Posterior vena cava (tissue), 2 donors: ENCODE measurements at places on chromosomes 12 and 14. TPM values are rescaled to one million over a fixed set of nuclear protein-coding genes. Genes with fewer than 3 reads are reported as not detected.

GRCh38 chr12:94566345-94566744, 84.0 kb downstream of the TMCC3 start:
- DNase-seq = peak; percentile 20

DNA sequence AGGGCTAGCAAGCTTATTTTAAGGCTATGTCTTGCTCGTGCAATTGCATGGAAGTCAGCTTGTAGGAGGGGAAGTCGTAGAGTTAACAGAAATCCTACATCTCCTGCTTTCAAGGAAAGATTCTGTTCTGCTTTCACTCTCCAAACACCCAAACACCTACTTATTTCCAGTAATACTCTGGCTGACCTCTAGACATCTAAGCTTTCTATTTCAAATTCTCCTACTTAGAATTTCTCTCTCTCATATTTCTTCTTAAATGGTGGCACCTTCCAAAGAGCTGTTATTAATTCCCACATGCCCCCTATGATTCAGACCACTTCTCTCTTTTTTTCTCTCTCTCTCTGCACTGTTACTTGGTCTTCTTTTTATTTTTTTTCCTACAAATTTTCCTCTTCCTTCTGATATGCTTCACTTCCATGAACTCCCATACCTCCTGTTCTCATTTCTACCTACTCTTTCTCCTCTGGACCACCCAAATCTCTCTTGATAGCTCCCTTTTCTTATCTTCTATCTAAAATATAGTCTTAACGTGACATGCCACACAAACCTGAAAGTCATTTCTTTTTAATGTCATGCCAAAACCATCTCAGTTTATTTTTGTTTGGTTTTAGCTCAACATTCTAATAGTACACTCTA, 90.8 kb downstream of the RPS6KA5 start:
- no peak for DNase-seq

GRCh38 chr14:64401949-64402348, 13.8 kb downstream of the MTHFD1 start:
- DNase-seq = no peak

GRCh38 chr14:51789596-51789995, 70.8 kb upstream of the GNG2 start:
- no peak for DNase-seq

GRCh38 chr14:92641306-92641705, 107.1 kb downstream of the LGMN start:
- peak; percentile 61 for DNase-seq

A2M gene
- total RNA-seq = 831 TPM

DNA sequence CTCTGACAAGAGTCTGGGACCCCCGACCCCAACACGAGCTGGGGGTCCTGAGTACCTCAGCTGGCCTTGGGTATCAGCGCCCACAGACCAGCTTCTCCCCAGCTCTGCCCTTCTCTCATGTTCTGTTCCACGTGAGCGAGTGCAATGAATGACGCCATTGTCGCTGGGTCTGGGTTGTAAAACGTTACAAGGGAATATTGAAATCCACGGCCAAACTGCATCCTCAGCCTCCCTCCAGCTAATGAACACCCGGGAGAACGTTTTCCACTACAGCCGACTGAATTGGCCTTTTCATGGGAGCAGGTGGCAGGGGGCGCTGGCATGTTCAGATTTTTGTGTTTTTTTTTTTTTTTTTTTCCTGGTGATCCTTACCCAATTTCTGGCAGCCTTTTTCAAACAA, 34.7 kb downstream of the TBX5 start:
- DNase-seq = no peak

FAM90A1 gene
- total RNA-seq = 0.19 TPM

PTGDR gene
- total RNA-seq = 2.9 TPM

DNA sequence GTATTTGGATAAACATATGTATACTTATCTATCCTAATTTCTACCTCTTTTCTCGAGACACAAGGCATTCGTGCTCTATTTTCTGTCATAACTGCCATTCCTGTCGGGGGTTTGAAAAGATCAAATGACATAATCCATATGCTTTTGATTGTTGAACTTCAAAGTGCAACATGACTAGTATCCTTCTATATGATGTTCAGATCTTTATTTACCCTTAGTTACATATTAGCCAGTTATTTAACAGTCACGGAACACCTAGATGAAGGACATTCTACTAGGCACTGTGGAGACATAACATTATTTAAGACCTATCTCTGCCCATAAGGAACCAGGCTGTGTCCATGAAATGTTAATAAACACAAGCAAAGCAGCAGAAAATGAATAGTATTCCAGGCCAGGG, 11.2 kb upstream of the GRIN2B start:
- no peak for DNase-seq

- DNase-seq = peak; percentile 68
These were observed 1.2 kb downstream of the ESRRB start for GRCh38 chr14:76376878-76377734.

TMTC3 gene
- 29.2 TPM for total RNA-seq

GRCh38 chr12:12717586-12718380, 615 bp downstream of the CDKN1B start:
- peak; percentile 85 for DNase-seq

HOTAIR gene
- 4.8 TPM for total RNA-seq

NKX2-1 gene
- total RNA-seq = not detected

GRCh38 chr12:131371401-131372170, 339.3 kb upstream of the SFSWAP start:
- no peak for DNase-seq

ABCC9 gene
- total RNA-seq = 75.4 TPM

- no peak for DNase-seq
These were observed 2.9 kb downstream of the CDKN1B start for GRCh38 chr12:12720052-12720451.

GRCh38 chr12:96457191-96457930, 32.0 kb upstream of the CFAP54 start:
- no peak for DNase-seq

SSPN gene
- total RNA-seq = 47.4 TPM

DNA sequence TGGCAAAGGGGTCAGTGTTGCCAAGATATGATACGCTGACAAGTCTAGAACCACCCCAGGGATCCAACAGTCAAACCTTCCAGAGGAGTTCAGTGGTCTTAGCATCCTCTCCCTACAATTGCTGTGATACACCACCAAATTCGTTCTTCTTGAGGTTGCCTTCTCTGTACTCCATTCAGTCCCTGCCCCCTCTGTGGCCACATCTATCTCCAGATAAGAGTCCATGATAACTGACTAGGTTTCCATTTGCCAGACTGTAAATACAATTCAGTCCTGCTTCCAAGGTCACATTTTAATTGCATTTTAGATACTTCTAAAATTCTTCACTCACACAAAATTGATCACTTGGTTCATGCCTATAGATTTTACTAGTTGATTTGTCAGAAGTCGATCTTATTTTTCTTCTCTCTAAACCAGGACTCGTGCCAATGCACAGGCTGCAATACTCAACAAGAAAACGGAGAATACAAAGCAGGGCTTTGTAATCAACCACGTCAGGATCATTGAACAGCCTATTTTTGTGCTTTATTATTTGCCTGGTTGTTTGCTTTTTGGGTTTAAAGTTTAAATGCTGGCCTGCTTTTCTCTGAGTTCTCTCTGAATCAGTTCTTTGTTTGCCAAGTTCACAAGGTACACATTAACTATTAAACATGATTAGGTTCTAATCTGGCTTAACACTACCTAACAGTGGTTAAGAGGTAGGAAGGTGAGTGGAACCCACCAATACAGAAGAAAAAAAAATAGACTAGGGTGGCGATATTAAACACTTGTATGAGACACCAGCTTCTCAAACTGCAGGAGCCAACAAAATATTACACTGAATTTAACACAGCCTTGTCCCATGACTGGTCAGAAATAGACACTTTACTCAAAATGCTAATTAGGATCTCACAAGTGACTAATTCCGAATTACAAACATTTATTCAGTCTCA, 5.3 kb upstream of the TSPAN8 start:
- no peak for DNase-seq

DNA sequence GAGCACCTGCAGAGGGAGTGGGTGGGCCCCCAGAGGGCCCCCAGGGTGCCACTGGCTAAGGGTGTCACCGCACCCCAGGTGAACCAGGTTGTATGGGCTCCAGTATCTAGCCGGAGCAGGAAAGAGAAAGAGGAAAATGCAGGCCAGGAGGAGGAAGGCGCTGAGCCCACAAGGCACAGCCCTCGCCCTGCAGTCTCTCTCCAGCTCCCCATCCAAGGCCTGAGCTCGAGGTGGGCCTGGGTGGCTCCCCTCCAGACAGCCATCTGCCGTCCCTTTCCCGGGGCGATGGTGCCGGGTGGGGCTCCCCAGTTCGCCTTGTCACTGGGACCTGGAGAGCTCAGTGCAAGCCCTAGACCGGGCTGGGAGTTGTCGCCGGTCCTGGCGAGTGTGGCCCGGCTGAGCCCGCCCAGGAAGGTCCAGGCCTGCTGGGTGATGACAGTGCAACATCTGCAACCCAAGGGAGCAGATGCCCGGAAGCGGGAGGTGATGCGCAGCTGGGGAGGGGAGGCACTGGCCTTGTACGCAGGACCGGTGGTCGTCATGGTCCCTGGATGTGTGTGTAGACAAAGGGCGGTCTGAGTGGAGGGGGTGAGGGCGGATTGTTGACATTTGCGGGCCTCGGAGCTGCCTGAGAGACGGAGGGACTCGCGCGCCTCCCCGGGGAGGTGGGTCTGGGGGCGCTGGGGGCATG, 716 bp downstream of the TMEM179 start:
- peak; percentile 58 for DNase-seq

DNA sequence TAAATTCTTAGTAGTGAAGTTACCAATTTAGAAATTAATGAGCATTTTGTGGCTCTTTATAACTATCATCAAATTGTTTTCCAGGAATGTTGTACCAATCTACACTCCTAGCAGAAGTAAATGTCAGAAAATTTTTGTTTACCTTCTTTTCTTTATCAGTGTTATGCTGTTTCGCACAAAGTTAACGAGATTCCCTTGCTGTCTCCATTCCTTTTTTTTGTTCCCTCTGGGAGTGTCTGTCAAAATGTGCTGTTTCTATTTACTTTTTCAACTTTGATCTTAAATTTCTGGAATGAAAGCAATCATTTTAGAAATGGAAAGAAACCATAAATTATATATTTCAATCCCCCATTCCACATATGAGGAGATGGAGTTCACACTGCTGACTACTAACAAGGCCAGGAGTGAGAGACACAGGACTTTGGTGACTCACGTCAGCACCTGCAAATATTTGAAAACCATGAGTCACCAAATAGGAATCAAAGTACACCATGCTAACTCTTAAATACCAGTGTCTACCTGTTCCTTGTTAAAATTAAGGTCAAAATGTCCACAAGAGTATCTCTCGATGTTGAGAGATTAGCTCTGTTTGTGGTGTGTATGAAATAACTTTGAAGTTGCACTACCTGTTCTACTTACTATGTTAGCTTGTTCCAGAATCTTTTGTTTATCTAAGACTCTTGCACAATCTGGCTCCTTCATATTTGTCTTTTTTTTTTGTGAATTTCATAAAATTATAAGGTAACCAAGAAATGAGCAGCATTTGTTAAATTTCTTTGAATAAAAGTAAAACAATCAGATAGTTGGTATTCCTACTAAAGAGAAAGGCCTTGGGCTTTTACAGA, 106.0 kb downstream of the RMST start:
- DNase-seq = no peak

DNA sequence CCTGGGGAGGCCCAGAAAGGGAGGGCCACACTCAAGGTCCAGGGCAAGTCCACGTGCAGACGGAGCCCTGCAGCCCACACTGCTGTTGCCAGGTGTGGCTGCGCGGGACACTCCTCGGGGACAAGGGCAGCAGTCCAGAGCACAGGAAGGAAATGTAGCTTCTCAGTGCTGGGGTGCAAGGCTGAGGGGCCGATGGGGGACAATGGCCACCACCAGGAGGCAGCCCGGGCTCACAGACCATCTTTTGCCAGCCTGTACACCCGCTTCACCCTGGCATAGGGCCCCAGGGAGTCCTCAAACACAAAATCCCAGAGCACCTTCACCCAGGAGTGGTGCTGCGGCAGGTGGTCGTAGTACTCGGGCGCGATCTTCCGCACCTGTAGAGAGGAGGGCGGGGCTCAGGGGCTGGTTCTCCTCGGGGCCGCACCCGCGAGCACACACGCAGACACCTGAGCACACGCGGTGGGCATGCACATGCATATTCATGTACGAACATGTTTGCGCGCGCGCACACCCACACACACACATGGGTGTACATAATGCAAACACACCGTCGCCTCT, 12.8 kb downstream of the DEGS2 start:
- no peak for DNase-seq

GRCh38 chr12:31897781-31898503, 61.3 kb upstream of the RESF1 start:
- DNase-seq = no peak

DNA sequence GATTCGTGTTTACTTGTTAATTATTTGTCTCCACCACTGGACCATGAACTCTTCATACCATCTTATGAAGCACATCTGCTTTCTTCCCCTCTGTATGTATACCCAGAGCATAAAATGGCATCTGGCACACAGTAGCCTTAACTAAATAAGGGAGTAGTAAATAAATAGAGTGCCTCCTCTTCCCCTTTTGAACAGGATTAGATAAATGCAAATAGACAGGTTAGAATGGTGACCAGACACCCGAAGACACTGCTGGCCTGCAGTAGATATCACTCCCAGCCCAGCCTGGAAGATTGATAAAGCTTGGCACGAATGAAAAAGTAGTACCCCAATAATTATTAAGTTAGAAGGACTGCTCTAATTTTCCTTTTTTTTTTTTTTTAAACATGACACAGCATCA, 6.9 kb downstream of the GALNT4 start:
- no peak for DNase-seq

LUM gene
- total RNA-seq = 654 TPM

DYRK2 gene
- total RNA-seq = 47.8 TPM

DNA sequence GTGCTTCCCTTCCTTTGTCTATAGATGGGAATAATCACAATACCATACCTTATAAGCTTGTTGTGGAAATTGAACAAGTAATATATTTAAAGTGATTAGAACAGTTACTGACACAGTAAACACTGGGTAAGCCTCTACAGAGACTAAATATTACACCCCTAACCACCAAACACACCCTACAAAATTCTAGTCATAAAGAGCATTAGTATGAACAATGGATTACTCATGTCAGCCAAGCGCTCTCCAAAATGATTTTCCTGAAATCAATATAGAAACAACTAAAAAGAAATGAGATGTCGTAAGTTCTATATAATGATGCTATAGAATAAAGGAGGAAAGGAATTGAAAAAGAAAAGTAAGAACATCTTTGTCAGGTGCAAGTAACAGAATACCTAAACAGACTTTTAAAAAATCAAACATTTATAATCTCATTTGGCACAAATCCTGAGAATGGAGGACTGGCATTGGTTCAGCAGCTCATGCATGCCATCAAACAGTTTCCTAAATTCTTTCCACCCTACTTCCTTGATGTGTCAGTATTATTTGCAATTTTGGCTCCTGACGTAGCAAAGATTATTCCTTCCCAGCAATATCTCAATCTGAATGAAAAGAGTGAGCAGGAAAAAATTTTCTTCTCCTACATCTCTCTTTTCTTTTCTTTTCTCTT, 118.0 kb downstream of the SINHCAF start:
- no peak for DNase-seq

- peak; percentile 73 for DNase-seq
These were observed 204.9 kb downstream of the KIF26A start for GRCh38 chr14:104343294-104343625.

CIROP gene
- not detected for total RNA-seq

GRCh38 chr12:43113135-43113534, 438.9 kb downstream of the ADAMTS20 start:
- DNase-seq = no peak

RERG gene
- total RNA-seq = 98.8 TPM

- no peak for DNase-seq
These were observed 859.7 kb downstream of the GALC start for GRCh38 chr14:87133073-87133801.
